ENCODE measurements at places on chromosomes 1 and 21.

GRCh38 chr1:31704271-31705079, 658 bp upstream of the COL16A1 start:
- no peak for DNase-seq

DNA sequence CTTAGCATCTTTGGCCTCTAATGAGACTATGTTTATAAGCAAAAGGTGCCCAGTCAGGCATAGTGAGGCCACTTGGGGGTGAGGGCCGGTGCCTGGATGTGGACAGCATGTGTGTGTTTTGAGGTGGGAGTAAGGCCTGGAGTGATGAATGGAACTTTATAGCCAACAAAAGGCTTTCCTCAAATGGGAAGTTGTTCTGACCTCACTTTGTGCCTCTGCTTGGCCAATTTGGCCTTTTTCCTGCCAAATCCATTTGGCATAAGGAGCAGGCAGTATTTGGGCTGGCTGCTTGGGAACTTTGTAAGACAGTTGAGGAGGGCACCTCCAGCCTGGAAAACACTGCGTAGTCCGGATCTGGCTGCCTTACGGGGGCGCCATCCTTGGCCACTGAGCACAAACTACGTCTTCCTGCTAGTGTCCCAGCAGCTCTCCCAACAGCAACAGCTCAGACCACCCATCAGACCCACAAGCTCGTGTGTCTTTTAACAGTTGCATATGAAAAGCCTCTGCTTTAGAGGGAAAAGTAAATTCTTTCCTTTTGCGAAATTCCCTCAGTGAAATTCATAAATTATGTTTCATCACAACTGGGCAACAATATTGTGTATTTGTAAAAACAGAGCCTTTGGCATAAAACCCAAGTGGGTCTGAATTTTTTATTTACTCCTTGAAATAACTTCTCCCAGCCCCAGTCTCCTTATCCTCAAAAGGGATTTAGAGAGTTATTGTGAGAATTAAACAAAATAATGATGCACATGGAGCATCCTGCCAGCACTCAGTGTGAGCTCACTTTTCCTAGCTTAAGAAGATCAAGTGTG, 322.9 kb downstream of the DISC1 start:
- DNase-seq, result no peak

GRCh38 chr1:46194641-46195193, 3.5 kb downstream of the POMGNT1 start:
- DNase-seq, result no peak

DNA sequence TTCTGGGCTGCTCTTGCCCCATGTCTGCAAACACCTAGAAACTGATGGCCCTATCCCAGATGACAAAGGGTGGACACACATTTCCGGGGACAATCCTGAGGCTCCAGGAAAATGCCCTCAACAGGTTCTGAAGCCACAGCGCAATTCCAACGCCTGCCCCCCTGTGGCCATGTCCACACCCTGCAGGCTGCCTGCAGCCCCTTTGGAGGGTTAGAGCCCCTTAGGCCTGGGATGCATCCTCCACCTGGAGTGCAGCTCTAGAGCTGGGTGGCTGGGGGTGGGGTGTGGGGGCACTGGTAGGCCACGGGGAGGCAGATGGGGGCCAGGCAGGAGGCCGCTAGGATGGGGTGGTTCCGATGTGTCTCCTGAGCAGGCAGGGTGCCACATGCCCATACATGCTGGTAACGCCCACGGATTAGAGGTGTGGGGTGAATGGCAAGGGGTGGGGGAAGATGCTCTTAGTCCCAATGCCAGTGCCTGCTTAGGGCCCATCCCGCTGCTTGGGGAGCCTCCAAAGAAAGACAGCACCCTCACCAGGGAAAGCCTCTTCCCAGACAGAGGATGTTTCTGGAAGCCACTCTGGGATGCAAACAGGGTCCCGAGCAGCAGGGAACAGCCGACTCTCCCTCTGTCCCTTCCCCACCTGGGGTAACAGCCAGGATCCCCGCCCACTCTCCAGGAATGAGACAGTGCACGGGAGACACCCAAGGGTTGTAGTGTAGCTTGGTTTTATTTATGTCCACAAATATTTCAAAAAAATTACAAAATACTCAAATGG, 34.0 kb downstream of the SLC45A1 start:
- DNase-seq, result no peak

GRCh38 chr1:245375789-245376460, 221.1 kb downstream of the KIF26B start:
- no peak for DNase-seq

DNA sequence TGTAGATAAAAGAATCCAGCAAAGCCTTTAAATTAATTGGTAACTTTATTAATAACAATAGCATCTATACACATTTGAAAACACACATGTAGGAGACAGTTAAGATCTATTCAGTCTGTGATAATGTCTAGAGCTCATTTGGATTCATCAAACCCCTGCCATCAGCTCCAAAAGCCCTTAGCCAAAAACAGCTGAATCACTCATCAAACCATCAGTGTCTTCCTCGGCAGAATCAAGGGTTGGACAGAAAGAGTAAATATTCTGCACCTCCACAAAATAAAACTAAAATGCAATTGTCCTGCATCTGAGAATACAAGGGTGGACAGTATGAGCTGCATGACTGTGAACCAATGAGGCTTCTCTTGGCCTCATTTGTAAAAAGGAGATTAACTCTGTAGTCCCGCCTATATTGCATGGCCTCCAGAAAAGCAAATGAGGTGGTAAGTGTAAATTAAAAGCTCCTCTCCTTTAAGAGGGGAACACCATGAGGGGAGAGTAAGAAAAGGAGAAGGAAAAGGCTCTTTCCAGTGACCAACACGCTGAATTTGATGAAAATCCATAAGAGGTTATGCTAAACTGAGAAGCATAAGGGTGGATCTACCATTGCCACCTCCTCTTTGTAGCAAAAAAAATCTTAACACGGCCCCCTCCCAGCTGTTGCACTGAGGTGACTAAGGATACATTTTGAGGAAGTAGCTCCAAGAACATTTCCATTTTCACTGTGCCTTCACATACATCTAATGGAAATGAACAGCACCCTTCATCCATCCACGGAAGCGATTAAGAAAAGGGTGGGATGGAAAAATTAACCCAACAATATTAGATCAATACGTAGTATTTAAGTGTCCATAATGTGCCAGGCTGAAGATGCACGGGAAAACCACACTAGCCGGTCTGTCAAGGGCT, 14.7 kb upstream of the BOLA1 start:
- no peak for DNase-seq

All from stimulated activated CD8-positive, alpha-beta memory T cell treated with anti-CD3 and anti-CD28 coated beads, Interleukin-7, amount 100 ng/mL, for 1 hour (primary cell).